Progenitor cell of endocrine pancreas (in vitro differentiated cells): ENCODE measurements at places on chromosomes 5 and 9.

GRCh38 chr5:34410411-34411139, 245.6 kb upstream of the RAI14 start:
- no peak for DNase-seq

- DNase-seq: no peak
Observed at GRCh38 chr9:129835860-129836223, 584 bp downstream of the USP20 start.

- DNase-seq: no peak
Observed at GRCh38 chr9:132885720-132886333, 7.1 kb downstream of the SPACA9 start.

GRCh38 chr5:132022737-132023136, 11.3 kb upstream of the ACSL6 start:
- no peak for DNase-seq
